ENCODE measurements at places on chromosomes 3 and 15.

- DNase-seq: no peak
Measured at GRCh38 chr3:134072881-134073582, 43.3 kb upstream of the SLCO2A1 start.

GRCh38 chr15:87496795-87497194 is 759.7 kb downstream of the NTRK3 start:
- no peak for DNase-seq

GRCh38 chr3:169667166-169668071 is 3.9 kb upstream of the MECOM start:
- no peak for DNase-seq

DNA sequence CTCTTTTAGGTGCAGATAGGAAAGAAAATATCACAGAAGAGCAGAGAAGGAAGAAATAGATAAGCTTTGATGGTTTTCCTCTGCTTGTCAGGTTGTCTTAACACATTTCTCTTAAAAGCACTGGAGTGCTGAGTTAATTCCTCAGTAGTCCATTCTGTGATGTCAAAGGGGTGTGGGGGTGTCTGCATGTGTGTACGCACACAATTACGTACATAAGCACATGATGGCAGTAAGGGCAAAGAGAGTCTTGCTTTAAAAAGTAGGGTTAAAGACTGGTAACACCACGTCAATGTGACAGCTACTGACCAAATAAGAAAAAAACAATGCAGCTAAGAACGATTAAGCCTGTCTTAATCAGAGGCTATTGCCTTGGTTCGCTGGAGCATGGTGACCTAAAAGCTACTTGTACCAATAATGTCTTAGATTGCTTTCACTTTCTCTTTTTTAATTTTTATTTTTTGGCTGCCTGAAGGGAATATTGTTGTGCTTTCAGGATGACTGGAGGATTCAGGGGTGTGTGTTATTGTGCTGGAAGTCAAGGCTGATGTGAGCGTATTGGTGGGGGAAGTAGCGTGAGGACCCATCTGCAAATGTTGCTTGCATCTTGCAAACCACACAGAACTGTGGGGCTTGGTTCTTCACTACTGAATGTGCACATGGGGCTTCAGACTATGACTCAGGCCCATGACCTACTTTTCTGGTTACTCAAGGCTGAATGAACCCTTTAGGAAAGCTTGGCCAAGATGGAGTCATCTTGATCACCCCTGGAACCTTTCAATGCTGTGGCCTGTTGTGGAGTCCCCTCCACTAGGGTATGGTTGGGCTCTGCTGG is 417.8 kb upstream of the TPM1 start:
- no peak for DNase-seq

DNA sequence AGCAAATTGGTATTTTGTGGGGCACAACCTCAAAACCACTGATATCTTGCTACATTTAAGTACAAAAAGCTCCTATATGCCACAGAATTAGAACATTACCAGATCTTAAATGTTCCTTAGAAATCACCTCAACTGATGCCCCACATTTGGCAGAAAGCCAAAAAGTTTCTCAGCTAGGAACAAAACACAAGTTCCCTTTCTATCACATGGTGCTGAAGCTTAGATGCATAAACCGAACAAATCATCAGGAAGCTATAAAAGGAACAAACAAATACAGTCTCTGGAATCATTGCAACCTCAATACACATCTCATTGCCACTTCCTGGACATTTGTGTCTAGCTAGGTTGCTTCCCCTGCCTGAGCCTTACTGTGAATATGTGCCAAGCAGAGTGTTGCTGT is 492.6 kb downstream of the LPP start:
- DNase-seq: no peak

DNA sequence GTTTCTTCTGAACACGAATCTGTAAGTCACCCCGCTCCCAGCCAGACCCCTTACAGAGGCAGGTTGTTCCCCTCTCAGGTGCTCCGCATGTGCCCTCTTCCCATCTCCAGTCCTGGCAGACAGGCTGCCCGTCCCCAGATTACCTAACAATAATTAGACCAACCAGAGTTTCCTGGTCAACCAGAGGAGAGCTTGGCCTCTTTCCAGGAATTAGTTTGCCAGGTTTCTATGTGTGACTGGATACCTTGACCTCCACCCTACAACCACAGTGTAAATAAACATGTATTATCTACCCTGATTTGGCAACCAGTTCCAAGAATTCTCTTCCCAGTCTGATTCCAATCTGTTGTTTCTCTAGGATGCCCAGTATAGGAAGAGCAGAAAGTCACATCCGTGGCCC is 178.0 kb upstream of the UMPS start:
- DNase-seq: no peak

DNA sequence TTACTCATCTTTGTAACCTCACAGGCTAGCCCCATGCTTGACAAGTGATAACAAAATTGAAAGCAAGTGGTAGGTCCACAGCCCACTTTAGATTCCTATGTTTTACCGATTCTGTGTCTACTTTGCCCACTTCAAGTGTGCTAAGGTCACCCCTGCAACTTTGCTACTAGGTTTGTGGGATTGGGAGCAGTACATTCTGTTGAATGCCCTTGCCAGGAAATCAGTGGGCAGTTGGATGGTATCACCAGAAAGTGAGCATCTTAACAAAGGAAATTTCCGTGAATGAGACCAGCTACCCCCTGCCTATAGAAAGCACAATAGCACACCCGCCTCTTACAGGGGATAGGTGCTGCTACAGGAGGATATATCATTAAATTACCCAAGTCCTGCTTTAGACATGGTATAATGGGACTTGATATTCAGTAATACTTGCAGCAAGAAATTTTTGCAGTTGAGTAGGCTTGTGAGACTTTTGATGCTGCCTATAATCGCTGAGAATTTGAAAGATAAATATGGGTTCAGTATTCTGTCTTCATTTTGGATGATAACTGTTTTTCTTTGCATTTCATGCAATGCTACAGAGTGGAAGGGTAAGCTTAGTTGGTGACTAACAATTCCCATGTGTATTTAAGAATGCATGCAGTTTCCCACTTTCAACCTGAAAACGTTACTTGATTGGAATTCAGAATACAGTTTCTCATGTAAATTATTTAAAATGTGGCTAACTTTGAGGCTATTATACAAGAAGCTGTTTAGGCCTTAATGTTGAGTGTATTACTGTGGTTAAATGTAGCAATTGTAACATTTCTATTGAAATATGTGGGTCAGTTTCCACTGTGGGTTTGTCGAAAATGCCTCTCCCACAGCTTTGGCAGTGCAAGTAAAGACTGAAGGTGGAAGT is 9.5 kb downstream of the EBLN2 start:
- DNase-seq: no peak

- no peak for DNase-seq
Measured at GRCh38 chr3:96931119-96931862, 116.9 kb downstream of the EPHA6 start.

DNA sequence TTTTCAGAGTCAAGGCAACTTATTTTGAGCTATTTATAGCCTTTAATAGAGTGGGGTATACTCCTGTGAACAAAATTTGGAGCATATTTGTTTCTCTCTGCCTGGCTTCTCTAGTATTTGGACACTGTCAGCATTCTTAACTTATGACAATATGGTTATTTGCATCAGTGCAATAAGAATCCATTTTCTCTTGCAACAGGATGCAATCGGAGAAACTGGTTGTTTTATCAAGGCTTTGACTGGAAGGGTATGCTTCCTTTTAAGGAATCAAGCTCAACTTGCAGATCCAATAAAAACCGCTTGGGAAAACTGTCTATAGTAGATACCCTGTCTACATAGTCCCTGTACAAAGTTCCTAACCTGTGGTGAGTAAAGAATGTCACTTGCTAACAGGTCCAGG is 106.7 kb downstream of the DPH6 start:
- DNase-seq: no peak

- DNase-seq: peak; percentile 79
Measured at GRCh38 chr15:69729167-69729748, 276.6 kb downstream of the RPLP1 start.

DNA sequence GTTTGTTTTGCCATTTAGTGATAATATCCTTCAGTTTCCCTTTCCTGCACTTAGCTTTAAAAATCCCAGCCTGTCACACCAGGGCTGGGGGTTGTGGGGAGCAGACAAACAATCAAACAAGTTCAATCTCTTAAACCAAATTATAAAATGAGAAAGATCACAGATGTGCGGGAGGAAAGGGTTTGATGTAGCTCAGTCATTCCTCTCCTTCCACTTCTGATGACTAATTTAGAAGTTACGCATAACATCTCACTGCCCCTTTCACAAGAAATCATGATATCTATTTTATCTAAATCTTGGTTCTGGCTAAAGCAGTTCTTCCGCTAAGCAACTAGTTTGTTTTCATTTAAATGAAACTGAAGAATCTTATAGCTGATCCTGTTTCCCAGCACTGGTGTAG is 34.1 kb upstream of the ATG7 start:
- no peak for DNase-seq

- no peak for DNase-seq
Measured at GRCh38 chr3:151901644-151902285, 28.3 kb downstream of the SUCNR1 start.

DNA sequence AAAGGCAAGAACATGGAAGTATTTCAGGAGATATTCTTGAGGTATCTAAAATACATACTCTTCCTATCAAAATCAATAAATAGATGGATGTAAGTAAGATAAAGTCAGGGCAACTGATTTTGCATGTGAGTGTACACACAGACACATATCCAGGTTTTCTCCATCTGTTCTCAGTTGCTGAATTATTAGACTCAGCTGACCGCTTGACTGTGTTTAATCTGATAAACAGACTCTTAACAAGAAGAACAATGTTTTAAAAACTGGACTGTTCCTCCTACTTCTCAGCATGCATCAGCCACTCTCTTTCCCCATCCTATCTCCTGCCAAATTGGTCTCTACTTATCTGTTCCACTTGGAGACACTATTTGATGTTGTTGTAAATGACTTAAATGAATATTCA is 73.5 kb downstream of the GOLGA8G start:
- DNase-seq: no peak

DNA sequence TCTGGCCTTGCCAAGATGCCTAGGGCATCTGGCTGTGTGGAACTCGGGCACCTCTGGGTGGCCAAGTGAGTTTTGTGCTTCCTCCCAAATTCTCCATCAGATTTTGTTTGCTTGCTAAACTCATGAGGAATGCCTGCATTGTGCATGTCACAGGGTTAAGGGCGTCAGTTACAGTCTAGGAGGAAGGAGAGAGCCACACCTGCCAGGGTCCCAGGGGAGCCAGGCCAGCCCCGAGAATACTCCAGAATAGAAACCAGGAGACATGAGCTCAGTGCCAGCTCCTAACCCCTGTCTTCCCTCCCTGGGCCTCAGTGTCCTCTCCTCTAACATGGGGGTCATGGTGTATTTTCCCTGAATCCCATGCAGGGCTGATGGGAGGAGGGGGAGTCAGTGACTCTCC is 22.0 kb upstream of the SKOR1 start:
- DNase-seq: no peak

DNA sequence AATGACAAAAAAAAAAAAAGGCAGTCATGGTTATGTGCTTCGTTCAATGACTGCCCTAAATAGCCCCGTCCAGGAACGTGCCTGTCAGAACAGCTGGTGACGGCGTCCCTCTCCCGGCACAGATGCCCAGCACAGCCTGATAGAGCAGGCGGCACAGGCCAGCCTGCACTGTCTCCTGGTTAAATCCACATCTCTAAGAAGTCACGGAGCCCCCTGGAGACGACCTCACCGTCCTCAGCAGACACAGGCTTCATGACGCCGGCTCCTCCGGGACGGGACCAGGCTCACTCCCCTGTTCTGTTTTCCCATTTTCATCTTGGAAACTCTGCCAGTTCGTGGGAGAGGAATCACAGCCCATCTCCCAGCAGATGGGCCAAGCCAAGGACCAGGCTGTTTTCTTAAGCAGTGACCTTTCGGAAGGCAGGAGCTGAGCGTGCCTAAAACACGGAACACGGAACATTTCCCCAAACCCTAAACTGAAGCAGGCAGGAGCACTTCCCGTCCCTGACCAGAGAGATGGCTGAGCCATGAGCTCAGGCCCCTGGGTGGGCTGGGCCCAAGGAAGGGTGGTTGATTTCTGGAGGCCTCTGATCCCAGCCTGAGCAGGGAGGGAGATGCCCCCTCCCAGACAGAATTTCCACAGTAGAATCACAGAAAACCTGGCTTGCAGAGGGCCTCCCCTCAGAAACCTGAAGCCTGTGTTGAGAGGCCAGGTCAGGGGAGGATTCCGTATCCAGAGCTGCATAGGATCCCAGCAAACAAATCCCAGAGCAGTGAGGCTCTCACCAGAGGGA is 35.9 kb downstream of the ADCY5 start:
- DNase-seq: no peak

GRCh38 chr15:55241891-55242290 is 45.1 kb upstream of the RSL24D1 start:
- no peak for DNase-seq

GRCh38 chr15:52191207-52191606 is at the start of gene GNB5:
GNB5 (minus strand) TSS chr15:52191392; CDS start chr15:52184676, 6,716 bp downstream.
- DNase-seq: no peak

GRCh38 chr15:35691891-35692867 is 146.2 kb upstream of the DPH6 start:
- no peak for DNase-seq

- DNase-seq: no peak
Measured at GRCh38 chr15:46014532-46014931, 379.7 kb downstream of the SQOR start.

DNA sequence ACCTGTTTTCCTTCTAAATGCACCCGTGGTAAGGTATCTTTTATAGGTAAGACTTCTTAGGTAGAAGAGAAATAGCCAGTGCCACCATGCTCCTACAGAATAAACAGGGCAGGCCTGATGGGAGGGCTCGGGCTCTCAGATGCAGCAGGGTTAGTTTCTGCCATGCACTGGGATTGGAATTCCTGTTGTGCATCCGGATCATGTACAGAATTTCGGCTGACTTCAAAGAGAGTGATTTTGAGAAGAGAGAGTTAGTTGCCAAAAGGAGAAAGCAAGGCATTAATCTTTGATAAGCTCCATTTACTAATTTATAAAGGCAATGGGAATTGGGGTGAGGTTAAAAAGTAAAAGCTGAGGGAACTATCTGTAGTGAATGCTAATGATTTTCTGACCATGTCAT is 211.2 kb downstream of the WDR72 start:
- no peak for DNase-seq

- no peak for DNase-seq
Measured at GRCh38 chr3:151329363-151329762, at the start of gene P2RY13. P2RY13 (minus strand) TSS chr3:151329549; CDS start chr3:151329528, 21 bp downstream.

DNA sequence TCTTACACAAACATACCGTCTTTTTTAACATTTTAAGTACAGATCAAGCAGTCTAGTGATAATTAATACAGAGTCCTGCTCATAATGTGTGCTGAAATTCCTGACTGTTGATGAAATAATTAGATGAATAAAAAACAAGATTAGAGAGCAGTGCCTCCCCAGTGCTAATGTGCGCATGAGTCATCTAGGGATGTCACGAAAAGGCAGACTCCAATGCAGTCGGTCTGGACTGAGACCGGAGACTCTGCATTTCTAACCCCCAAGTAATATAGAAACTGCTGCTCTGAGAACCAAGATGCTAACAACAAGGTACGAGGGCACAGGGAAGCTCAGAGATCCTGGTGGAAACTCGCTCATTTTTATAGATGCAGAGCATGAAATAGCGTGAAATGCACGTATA is 61.4 kb downstream of the COL8A1 start:
- no peak for DNase-seq
